ENCODE measurements at places on chromosomes 4 and X.

- no peak for DNase-seq
These were observed 850.9 kb upstream of the SLIT2 start for GRCh38 chr4:19400820-19401219.

DNA sequence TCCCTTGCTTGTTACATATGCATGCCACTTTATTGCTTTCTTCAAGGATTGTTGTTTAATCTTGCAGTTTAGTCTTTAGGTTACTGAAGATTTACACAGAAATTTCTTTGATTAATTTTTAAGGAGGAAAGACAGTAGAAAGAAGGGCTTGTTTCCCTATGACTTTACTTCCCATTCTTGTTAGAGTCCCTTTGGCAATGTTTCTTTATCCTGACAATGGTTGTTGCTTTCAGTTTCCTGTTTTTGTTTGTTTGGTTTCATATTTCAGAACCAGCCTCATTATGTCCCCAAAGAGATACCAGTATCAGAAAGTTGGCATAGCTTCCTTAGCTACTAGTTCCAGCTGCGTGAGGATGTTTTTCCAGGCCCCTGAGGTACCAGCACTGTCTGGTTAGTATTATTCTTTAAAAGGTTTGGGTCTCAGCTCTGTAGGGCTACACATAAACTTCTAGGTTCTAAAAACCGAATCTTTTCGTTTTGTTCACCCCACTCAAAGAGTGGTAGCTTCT, 61.3 kb upstream of the UNC5C start:
- DNase-seq: no peak

GRCh38 chrX:120223374-120223773, 27.2 kb upstream of the ZBTB33 start:
- DNase-seq: no peak

DNA sequence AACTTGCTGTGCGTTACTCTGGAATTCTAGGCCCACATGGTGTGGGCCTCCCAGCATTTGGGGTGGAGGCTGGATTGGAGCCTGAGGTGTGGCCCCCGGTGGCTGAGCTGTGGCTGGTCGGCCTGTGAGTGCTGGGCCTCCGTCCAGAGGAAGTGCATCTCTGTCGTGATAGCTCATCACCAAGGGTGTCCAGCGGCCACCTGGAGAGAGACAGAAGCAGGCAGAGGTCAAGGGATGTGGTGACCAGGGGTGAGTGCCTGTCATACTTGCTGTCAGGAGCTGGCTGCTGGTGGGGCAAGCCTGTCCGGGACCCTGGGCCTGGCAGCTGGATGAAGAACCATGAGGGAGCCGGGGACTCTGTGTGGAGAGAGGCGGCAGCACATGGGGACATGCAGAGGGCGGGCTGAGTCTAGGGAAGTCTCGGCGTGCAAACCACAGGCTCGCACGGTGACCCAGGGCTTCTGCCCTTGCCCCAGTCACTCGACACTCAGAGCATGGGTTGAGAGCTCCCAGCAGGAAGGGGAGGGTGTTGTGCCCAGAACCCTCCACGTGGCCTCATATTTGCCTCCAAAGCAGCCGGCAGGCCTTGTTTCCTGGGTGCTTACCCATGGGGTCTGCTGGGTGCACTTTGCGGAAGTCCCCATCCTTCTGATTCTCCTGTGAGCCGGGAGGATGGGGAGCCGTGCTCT, 6.2 kb downstream of the SORCS2 start:
- DNase-seq: no peak

DNA sequence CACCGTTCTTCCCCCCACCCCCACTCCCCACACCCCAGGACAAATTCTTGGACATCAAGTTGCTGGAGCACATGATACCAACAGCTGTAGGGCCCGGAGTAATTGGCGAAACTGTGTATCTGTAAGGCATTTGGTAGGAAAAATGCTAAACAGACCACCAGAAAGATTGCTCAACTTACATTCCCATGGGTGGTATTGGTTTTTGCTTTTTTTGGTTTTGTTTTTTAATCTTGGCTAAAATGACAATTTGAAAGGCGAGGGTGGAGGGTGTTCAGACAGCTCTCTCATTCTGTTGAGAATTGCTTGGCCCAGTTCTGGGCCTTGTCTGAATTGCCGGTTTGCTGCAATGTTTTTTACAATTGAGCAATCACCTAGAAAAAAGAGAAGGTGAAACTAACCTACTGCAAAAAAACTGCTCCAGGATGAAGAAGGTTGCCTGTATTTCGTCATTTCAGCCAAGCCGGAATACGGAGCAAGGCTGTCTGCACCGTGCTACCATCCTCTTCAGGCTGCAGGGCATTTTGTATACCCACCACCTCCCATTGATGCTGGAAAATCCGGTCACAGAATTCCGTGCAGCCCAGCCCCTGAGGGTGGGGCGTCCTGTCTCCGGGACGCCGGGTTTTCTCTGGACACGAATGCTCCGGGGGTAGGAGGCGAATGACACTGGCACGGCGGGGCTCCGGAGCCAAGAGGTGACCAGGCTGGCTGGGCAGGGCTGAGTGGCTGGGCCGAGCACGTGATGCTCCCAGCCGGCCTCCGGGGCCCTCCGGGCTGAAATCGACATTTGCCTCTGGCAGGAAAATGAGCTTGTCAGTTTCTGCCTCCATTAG, at the start of gene CLCN4:
TSS of gene CLCN4 (plus strand) at position 777 of the 833 bp plus-strand sequence. CDS start 28,058 bp downstream, outside the sequence.
- peak; percentile 79 for DNase-seq

DNA sequence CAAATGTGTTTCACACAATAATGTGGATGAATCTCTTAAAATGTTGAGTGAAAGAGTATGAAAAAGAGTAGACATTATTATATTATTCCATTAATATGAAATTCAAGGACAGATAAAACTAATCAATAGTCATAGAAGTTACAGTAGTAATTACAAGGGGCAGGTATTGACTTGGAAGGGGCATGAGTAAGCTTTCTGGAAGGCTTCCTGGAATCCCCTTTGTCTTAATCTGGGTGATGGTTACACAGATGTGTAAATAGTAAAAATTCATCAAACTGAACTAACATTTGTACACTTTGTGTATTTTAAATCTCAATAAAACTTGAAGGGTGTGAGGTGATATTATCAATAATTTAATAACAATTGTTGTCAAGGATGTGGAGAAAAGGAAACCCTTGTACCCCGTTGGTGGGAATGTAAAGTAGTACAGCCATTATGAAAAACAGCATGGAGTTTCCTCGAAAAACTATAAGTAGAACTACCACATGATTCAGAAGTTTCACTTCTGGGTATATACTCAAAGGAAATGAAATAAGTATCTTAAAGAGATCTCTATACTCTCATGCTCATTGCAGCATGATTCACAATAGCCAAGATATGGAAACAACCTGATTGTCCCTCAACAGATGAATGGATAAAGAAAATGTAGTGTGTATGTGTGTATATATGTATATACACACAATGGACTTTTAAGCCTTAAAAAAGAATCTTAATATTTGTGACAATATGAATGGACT, 96.9 kb upstream of the MID1IP1 start:
- DNase-seq: no peak

Measured in eye (tissue), 1 donor.